GM23338 (cell line): ENCODE measurements at places on chromosomes 16 and 17. TPM values are rescaled to one million over a fixed set of nuclear protein-coding genes. Genes with fewer than 3 reads are reported as not detected.

- no peak for DNase-seq
These were observed 2.9 kb upstream of the GALK1 start for GRCh38 chr17:75767881-75768280.

GRCh38 chr16:31875112-31875803 is 1.7 kb downstream of the ZNF267 start:
- DNase-seq = no peak

GRCh38 chr16:85180047-85180826 is 68.0 kb upstream of the CIBAR2 start:
- DNase-seq = no peak

- DNase-seq = no peak
These were observed 30.7 kb upstream of the GSE1 start for GRCh38 chr16:85582229-85582991.

GRCh38 chr16:284204-285120 is 1.5 kb downstream of the PDIA2 start:
- DNase-seq = no peak

DNA sequence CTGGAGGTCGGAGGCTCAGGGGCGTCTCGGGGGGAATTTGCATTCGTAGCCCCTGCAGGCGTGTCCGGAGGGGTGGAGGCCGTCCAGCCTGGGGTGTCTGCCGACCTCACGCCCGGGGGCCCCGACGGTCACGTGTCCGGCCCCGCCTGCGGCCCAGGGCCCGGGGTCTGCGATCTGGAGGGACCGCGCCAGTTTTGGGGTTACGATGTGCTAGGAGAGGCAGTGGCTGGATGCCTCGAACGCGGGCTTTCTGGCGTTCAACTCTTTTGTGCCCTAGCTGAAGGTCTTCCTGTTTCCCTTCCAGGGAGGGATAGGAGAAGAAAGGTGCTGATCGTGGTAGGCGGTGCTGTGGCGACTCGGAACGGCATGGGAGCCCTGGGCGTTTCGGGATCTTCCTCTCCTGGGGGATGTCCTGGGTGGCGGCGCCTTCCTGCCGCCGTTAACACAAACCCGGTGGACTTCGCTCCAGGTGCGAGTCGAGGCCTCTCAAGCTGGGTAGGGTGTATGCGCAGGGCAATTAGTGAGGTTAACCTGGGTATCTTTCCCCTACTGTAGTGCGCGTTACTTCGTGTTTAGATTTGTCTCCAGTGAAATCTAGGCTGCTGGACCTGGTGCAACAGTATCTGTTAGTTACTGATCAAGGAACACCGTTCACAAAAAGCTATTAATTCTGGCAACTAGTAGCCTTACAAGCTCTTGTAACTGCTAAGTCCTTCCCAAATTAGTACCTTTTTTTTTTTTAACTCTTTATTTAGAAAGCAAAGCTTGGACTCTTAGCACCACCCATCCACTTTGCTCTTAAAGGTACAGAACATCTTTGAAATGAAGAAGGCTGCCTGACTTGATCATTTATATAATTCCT is 1.3 kb downstream of the AKAP1 start:
- DNase-seq = peak; percentile 65

- DNase-seq = no peak
These were observed 13.1 kb upstream of the RNF213 start for GRCh38 chr17:80247561-80247960.

- DNase-seq = no peak
These were observed 142.7 kb upstream of the C17orf78 start for GRCh38 chr17:37233036-37233435.

DNA sequence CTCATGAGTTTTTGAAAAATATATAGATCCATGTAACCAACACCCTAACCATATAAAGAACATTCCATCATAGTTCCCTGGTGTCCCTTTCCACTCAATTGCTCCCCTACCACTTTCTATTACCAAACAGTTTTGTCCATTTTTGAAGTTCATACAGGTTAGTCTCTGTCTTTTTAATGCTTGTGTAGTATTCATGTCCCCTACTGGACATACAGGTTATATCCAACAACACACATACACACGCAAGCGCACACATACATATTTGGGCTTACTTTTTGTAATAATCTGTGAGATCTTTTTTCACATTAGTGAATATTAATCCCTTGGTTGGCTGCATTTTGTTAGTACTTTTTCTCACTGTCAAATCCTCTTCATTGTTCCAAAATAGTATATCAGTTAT is 6.4 kb downstream of the CRYBA1 start:
- no peak for DNase-seq

DNA sequence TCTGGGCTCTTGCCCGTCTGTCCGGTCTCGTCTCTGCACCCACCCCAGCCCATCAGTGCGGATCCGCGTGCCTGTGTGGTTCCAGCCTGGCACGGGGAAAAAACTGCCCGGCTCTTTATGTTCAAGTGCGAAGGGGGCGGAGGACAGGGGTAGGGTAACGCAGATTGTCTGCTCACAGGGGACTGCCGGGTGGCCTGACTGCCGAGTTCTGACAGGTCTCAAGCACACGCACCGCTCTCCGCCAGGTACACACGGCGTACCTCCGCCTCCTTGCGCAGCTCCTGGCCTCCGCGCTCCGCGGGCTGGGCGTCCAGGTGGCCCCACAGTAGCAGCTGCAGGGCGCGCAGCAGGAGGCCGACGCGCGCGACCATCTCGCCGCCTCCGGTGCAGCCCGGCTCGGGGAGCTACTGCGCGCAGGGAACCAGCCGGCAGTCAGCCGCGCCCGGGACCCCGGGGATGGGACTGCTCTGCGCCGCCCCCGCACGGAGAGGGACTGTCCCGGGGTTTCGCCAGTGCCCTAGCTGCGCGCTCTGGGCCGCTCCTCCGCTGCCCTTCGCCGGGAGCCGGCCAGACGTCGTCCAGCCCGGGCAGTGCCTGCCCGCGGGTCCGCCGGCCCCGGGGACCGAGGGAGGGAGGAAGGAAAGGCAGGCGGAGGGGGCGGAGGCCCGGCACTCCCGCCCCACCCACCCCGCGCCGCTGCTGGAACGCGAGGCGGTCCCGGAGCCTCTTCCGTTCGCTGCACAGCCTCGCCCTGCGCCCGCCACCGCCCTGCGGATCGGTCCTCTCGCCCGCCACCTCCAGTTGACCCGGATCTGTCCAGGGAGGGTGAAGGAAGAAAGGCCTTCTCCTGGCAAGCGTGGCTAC is at the start of gene MMP28:
Gene MMP28 (minus strand): TSS at position 635 of the 864 bp plus-strand sequence. CDS start 264 bp downstream, at position 371.
- DNase-seq = peak; percentile 69

The KRTAP2-2 gene
- polyA plus RNA-seq = not detected in 2 replicates

The ZDHHC1 gene
- polyA plus RNA-seq = 1.4 and 1.6 TPM in 2 replicates

The FBXW10B gene
- polyA plus RNA-seq = not detected in 2 replicates

The RCVRN gene
- polyA plus RNA-seq = not detected in 2 replicates

The TEX19 gene
- polyA plus RNA-seq = 0.10 and 0.23 TPM in 2 replicates
